ENCODE measurements at places on chromosomes 7 and 10. TPM values are rescaled to one million over a fixed set of nuclear protein-coding genes. Genes with fewer than 3 reads are reported as not detected.

GRCh38 chr7:40922316-40922670 is 780.6 kb downstream of the INHBA start:
- peak; percentile 53 for DNase-seq

Gene ADRB1
- total RNA-seq: 1.1 TPM

Gene FBXO24
- not detected for total RNA-seq

- DNase-seq: no peak
These were observed 92.8 kb downstream of the VIPR2 start for GRCh38 chr7:159051916-159052315.

Gene SCIN
- total RNA-seq: 0.37 TPM

DNA sequence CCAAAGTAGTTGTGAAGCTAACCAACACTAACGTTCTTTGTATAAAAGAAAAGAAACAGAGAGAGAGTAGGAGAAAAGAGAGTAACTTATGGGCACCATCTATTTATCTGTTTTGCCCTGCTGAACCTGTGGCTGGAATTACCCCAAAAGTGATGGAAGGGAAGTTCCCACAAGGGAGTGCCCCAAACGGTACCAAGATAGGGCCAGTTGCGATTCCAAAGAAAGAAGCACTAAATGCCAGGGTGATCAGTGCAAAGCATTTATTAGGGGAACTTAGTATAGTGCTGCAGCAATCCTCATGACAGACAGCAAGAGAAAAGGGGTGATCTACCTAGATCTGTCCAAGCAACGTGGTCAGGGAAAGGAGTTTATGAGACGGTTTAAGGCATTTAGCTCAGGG is 190.2 kb downstream of the SORCS3 start:
- no peak for DNase-seq

Gene GIMAP2
- total RNA-seq: 19.7 TPM

- no peak for DNase-seq
These were observed 205.2 kb downstream of the STK31 start for GRCh38 chr7:23915236-23915635.

GRCh38 chr7:28862595-28863272 is 95.4 kb downstream of the TRIL start:
- peak; percentile 67 for DNase-seq

Gene DRGX
- not detected for total RNA-seq

DNA sequence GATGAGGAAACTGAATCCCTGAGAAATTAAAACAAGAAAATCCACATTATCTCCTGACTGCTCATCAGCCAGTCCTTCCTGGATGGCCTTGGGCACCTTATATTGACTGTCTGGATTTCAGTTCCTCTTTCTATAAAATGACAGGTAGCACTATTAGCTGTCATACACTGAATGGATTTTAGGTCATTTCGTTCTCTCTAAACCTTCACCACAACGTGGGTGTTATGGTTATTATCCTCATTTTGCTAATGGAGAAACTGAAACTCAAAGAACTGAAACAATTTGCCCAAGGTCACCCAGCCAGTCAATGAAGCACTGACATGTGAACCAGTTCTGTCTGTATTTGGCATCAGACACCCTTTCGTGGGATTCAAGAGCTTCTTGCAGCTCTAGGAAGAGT is 193.8 kb downstream of the CYP26A1 start:
- DNase-seq: no peak

Gene SKIDA1
- 0.33 TPM for total RNA-seq

DNA sequence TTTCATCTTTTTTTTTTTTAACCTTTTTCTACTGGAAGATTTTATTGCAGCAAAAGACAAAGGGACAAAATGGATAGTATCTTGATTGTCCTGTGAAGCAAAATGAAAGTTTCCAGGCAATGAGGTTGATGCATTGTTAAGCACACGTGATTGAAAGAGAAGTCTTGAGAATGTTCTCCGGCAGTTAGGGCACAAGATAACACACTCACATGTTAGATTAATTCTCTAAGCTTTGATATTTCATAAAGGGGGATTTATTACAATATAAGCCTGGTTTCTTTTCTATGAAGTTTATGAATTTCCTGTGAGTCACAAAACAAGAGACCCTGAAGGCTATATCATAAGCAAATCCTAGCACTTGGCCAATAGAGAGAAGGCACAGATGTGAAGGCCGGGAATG is 93.4 kb upstream of the ARMC3 start:
- DNase-seq: no peak

- DNase-seq: no peak
These were observed 15.3 kb downstream of the GPER1 start for GRCh38 chr7:1103009-1103788.

DNA sequence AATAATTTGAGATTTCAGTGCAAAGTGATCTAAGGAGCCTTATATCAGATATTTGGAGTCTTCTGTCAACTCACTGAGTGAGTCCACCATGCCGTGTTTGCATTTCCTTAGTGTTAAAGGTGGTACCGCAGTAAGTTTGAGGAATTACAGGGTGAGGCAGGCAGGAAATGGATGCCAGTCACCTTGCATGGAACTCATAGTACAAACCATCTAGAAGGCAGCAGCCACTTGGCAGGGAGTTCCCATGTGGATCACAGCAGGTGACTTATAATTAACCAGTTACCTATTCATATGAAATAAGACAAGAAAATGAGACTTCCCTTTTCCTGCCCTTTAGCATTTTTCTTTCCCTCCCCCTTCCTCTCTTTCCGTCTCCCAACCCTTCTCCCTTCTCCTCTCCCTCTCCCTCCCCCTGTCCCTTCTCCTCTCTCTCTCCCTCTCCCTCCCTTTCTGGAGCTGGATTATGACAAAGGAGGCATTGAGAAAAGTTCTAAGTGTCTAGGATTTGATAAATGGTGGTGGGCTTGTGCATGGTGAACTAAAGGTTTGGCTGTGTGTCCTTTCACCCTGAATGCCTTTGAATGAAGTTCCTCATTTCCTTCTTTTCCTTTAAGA is 94.1 kb downstream of the LRRC4 start:
- no peak for DNase-seq

DNA sequence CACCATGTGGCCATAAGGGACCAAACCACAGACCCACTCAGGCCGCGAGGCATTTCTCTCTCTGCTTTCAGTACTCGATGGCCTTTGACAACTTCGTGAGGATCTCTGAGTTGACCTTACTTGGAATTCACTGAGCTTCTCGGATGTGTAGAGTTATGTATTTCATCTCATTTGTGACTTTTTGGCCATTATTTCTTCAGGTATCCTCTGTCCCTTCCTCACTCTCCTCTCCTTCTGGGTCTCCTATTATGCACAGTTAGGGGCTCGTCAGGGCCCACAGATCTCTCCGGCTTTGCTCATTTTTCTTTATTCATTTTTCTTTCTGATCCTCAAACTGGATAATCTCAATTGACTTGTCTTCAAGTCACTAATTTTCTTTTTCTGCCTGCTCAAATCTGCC is 16.6 kb upstream of the FOXL3 start:
- DNase-seq: no peak

Gene CALY
- not detected for total RNA-seq

GRCh38 chr10:52056291-52056690 is 257.8 kb upstream of the DKK1 start:
- DNase-seq: no peak

DNA sequence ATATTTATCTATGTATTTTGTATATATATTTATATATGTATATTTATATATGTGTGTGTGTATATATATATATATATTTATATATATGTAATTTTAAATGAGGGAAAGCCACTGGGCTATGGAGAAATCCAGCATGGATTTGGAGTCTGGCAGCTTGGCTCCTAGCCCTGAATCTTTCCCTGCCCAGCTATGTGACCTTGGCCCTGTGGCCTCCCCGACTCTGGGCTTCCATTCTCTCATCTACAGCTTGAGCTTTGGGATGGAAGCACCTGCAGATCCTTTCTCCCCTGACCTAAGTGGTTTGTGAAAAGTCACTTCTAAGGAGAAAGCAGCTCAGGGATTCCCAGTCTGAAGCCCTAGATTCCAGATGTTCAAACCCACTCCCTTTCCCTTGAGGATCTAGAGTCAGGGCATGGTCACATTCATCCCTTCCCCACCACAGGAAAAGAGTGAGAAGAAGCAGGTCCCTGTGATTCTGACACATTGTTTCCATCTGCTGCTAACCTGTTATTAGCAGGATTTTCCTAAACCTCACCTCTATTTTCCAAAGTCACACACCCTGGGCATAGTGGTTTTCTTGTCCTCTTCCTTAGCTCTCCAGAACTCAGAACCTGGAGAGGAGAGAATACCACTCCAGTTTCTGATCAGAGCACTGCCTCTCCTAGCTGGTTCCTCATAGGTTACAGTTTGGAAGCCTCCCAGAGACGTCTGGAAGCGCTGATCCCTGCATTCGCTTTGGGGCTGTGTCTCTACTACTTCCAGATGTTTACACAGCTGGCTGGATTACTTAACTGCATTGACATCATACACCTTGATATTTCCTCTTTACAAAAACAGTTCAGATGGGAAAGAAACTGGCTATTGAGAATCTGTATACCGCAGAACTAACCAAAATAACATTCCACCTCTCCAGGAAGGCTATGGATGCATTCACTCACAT is 327.5 kb upstream of the ZMIZ1 start:
- DNase-seq: no peak

DNA sequence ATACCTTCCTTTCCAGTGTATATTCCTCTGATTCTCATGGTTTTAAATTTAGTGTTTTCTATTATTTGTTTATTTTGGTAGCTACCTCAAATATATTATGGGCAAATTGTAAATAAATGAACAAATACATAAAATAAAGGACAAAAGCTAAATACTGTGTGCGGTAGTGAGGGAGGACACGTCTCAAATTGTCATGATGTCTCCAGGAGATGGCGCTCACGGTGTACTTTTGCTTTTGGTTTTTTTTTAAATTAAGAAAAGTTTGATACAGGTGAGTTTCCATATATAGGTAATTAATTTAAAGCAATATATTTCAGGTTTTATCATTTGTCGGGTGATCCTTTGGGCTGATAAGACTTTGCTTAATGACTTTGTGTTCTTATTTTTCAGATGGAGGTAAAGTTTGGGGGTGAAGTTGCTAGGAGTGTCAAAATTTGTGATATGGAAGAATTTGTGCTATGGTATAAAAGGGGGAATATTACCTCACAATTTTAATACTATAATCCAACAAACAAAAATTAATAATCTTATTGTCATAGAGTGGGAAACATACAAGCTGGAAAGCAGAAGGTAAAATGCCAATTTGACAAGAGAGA is 68.4 kb upstream of the TMEM229A start:
- no peak for DNase-seq

GRCh38 chr7:158074896-158075632 is 512.6 kb downstream of the PTPRN2 start:
- DNase-seq: no peak

Gene PTPRZ1
- 0.39 TPM for total RNA-seq

GRCh38 chr10:78847485-78847884 is 221.3 kb upstream of the ZMIZ1 start:
- no peak for DNase-seq

GRCh38 chr10:112711366-112711765 is 238.7 kb upstream of the TCF7L2 start:
- no peak for DNase-seq

- DNase-seq: no peak
These were observed 553 bp downstream of the VDAC2 start for GRCh38 chr10:75211007-75211691.

- DNase-seq: peak; percentile 43
These were observed 270.6 kb downstream of the TWIST1 start for GRCh38 chr7:18846765-18847215.

Gene AKR1C2
- 74.6 TPM for total RNA-seq

- DNase-seq: peak; percentile 27
These were observed 173.8 kb downstream of the TRIL start for GRCh38 chr7:28784171-28784902.

DNA sequence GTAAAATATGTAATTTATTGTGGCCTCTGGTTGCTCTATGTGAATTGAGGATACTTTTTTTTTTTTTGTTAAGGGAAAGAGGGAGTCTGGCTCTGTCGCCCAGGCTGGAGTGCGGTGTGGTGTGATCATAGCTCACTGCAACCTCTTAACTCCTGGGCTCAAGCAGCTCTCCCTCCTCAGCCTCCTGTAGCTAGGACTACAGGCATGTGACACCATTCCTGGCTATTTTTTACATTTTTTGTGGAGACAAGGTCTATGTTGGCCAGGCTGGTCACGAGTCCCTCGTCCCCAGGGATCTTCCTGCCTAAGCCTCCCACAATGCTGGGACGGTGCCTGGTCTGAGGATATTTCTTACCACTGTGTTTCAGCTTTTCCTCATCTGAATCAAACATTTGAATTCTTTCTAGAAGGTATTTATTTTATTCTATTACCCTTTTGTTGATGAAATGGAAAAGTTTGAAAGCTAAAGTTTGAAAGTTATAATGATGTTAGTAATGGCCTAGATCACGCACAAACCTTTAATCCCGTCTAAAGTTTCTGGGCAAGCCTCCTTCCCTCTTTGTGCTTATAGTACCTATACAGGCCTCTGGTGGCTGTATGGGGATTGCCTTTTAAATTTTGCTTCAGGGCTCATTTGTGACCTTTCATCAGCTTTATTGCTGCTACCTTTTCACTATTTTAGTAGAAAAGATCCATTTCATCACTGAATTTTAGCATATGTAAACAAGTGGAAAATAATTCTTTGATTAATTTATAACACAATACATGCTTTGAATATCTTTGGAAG is 2.0 kb downstream of the IFRD1 start:
- peak; percentile 58 for DNase-seq

- no peak for DNase-seq
These were observed 7.4 kb downstream of the GJD4 start for GRCh38 chr10:35612385-35613106.
